ENCODE measurements at places on chromosomes 11 and 22.

- DNase-seq, result no peak
Observed at GRCh38 chr11:79383874-79384273, 57.0 kb downstream of the TENM4 start.

DNA sequence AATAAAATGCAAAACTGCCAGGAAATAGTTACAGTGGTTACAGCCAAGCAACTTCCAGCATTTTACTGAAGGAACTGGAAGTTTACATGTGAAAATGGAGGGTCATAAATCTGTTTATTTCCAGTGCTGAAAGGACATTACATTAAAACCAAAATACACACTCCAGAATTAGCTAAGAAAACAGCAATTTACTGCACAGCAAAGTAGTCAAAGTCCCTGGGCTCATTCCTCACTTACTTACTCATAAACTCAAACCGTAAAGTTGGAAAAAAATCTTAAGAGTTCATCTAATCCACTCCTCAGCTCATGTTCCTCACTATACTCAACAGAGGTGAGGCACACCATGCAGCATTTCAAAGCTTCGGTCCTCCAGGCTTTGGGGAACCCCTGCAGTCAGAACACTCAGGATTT is 17.4 kb downstream of the CTSC start:
- no peak for DNase-seq

- no peak for DNase-seq
Observed at GRCh38 chr11:108393046-108393445, 74.3 kb downstream of the C11orf65 start.

DNA sequence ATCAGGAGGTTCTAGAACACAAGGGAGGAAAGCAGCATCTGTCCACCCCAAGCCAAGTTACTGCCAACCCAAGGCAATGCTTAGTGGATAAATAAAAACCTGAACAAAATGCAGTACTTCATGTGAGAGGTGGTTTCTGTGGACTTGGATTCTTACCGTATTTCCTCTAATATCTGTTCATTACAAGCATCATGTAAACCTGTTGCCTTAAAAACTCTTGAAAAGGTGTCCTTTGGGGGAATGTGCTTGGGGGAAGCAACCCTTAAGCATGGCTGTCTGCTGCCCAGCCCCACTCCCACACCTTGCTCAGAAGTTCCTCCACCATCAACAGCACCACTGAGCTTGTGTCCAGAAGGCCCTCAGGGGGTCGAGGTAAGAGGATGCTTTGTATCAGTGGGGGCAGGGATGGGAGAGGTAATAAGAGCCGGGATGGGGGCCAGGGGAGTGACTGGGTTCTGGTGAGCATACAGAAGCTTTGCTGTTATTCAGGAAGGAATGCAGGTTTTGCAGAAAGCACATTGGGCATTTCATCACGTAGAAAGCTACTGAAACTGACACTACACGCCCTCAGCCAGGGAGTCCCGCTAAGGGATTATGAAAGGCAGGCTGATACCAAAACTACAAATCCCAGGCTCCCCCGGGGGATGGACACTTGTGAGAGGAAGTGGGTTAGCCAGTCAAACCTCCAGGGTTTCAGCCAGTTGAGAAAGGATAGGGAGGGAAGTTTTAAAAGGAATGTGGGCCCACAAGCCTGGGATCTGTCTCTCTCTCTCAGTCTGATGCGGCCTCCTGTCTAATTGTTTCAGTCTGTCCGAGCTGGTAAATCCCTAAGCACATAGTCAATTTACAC is 52.0 kb downstream of the KCNJ1 start:
- no peak for DNase-seq

DNA sequence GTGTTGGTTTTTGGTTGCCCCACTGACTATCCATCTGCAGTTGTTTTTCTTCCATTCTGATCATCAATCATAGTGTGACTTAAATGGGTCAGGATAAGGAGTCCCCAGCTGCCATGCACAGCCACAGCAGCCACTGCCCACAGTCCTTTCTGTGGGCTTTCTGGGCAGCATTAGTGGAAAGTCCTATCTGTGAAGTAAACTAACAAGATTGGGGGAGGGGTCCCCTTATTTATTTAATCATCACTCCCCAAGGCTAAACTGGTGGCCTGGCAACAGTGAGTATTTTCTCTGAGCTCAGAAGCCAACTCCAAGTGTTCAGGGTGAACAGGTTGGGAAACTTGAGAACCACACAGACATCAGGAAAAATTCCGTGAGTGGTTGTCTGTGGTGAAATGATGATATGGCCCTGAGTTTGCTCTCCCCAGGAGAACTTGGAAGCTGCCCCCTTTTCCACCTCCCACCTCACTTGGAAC is 145.0 kb downstream of the CCDC34 start:
- DNase-seq, result no peak

GRCh38 chr11:64358907-64359711 is at the start of gene RPS6KA4:
TSS of gene RPS6KA4 (plus strand) at chr11:64359162. CDS start at chr11:64359236, 74 bp downstream.
- peak; percentile 68 for DNase-seq

DNA sequence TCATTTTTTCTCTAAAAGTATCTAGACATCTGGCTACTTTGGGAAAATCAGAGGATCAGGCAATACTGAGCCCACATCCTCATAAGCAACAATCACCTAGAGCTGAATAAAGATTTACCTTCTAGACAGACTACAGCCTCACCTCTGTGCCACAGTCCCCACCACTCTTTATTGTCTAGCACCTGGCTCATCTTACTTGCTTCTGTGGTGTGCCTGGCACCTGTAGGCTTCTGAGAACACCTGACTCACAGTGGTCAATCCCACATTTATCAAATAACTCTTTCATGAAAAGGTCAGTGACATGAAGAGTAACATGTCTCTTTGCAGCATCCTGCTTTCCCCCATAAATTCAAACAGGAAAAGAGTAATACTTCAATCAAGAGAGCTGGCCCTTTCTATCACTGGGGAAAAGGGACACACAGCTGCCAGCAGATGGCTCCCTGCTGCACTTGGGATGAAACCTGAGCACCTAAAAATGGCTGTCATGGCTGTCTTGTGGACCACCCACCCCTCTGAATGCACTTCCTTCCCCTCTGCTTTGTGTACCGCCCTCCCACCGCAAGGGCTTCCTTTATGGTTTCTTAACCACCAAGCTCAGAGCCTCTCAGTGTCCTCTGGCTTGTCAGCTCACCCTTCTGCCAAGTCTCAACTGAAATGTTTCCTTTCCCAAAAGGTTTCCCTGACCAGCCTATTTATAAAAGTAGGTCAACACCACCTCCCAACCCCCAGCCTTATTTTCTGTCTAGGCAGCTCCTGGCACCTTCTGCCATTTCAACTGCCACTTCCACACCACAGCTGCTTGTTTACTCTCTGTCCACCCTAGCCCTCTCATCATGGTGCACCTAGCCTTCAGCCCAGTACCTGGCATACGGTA is 9.3 kb downstream of the TFIP11 start:
- DNase-seq, result peak; percentile 43

DNA sequence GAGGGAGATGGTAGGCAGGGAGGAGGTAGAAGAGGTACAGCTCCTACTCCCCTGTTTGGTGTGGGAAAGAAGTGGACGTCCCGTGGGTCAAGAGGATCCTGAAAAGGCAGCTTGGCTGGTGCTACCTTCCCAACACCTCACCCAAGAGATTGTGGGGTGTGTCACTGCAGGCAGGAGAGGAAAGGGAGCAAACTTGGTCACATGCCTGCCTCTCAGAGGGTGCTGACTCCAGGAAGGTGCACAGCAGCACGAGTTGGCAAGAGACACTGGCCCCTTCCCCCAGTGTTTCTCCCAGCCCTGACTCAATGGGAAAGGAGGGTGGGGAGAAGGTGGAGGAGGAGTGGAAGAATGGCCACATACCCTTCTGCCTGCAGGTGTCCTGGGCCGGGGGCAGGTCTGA is 99.6 kb downstream of the CSNK2A3 start:
- no peak for DNase-seq

DNA sequence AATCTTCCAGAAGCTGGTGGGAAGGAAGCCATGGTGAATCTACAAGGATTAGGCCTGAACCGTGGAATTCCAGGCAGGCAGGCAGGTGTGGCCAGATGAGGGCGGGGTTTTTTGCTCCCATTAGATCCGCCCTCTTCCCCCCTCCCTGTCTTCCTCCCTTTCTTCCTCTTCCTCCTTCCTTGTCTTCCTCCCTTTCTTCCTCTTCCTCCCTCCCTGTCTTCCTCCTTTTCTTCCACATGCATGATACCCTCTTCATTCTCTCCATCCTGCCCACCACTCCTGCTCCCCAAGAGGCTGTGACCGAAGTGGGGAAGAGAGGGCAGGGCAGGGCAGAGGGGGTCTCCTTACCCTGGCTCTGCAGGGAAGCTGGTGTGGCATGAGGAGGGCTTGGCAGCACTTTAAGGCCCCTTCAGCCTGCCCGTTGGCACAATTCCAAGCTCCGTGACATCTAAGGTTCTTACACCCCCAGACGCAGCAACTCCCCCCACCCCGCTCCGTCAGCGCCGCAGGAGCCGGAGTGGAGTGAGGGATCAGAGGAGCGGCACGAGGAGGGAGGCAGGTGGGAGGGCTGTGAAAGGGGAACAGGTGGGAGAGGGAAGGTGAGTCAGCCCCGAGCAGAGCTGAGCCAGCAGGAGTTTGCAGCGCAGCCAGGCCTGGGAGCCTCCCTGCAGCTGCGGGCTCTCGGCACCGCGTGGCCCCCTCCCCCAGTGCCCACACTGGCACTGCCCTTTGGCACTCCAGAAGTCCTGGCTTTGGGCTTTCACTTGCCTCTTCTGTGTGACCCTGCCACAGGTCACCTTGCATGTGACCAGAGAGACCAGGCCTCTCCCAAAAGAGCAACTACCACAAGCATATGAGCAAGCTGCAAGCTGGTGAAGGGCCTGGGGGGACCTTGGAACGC is 32.1 kb downstream of the KCNJ4 start:
- no peak for DNase-seq

GRCh38 chr11:65927904-65928397 is 8.7 kb downstream of the DRAP1 start:
- no peak for DNase-seq

DNA sequence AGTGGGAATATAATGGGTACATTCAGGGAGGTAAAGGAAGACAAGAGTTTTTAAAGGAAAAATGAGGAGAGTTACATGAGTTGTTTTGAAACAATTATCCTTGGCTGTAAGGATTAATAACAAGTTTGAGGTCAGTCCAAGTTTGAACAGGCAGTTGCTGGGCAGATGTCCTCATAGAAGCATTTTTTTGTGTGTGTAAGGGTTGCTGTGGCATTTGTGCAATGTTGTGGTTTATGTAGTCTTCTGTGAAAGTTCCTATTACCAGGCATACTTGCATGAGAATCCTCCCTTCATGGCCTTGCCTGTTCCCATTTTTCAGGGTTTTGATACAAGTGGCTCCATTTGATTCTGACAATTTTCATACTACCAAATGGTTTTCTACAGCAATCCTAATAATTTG is 400.2 kb downstream of the KCNA4 start:
- no peak for DNase-seq

DNA sequence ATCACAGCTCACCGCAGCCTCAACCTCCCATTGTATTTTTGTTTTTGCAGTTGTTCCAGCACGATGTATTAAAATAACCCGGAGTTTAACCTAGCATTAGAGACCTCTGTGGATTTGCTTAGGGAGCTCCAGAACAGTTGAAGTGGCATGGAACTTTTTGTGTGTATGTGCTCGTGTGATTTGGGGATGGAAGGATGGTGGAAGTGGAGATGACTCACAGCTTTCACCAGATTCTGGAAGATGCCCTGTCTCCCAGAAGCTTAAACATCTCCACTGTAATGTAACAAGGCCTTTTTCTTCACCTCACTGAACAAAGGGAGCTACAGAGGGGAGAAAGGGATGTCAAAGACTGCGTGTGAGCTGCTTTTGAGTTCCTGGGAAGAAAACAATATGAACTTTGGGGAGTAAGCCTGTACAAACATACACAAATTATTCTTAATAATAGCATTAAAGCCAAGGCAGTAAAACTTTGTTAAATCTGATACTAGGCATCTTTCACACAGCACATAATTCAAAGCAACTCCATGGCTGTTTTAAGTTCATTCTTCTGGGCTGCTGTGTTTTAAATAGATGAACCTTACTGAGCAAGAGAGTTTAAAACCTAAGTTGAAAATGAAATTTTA is 226.4 kb downstream of the ADAMTS15 start:
- no peak for DNase-seq

GRCh38 chr22:38751066-38751421 is 4.8 kb downstream of the SUN2 start:
- DNase-seq, result no peak

DNA sequence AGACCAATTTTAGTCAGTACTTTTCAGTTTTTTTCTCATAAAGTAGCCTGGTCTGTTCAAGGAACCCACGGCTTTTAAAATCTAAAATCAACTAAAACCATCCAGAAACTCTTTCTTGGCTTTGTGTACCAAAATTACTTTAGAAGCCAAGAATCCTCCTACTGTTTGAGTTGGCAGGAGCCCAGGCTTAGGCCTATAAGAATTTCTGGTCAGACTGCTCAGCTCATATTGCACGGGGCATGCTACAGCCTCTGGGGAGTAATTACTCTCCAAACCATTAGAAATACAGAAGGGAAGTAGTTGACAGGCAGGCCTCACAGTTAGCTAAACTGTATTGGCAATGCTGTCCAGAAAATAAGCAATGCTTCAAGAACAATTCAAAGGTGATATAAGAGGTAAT is 1862.9 kb upstream of the RAG2 start:
- DNase-seq, result no peak

DNA sequence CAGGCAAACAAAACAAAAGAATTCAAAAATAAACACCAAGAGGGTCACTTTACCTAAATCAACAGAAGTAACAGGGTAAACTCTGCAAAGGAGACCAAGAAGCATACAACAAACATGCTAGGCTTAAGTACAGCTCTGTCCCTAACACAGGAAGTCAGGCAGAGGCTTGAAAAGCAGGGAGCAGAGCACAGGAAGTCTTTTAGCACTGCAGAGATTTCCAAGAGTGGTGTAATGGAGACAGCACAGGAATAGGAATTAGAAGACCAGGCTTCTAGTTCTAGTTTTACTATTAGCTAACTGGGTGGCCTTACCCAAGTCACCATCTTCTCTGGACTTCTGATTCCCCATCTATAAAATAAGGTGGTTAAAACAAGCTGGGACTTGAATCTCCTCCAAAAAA is 1.9 kb downstream of the RBFOX2 start:
- DNase-seq, result peak; percentile 39

DNA sequence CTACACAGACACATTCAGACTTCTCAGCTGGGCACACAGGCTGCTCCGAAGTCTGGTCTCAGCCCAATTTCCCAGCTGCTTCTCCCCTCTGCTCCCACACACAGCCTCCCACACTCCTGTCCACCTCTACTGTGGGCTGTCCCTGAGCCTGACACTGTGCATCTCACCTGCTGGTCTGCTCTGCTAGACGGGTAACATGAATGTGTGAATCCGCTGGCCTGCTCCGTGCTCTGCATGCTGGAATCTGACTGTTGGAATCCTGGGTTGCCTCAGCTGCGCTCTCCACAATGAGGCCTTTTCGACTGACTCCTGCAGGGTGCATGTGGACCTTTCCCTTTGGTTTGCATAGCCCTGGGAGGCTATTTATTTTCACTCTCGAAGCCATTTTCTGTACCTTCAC is 489.5 kb upstream of the B3GAT1 start:
- no peak for DNase-seq

- DNase-seq, result no peak
Observed at GRCh38 chr22:42889304-42889703, 32.2 kb upstream of the ARFGAP3 start.
